Activated CD8-positive, alpha-beta memory T cell treated with anti-CD3 and anti-CD28 coated beads, Interleukin-2, amount 50 U/mL, for 48 hours (primary cell): ENCODE measurements at places on chromosomes 5 and 9.

DNA sequence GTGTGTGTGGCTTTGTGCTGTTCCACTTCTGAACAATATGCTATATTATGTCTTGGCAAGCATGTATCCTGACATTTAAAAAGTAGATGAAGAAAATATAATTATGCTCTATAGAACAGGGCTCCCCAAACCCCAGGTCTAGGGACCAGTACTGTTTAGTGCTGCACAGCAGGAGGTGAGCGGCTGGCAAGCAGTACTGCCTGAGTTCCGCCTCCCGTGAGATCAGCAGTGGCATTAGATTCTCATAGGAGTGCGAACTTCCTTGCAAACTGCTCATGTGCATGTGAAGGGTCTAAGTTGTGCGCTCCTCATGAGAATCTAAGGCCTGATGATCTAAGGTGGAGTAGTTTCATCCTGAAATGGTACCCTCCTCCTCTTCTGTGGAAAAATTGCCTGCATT, 979.1 kb upstream of the CTNND2 start:
- no peak for DNase-seq

GRCh38 chr5:160605266-160605665, 183.6 kb downstream of the PTTG1 start:
- no peak for DNase-seq

GRCh38 chr9:89901920-89902319, 297.1 kb downstream of the GADD45G start:
- no peak for DNase-seq

GRCh38 chr5:1732945-1733344, 66.7 kb downstream of the MRPL36 start:
- DNase-seq = peak; percentile 30

- no peak for DNase-seq
Measured at GRCh38 chr5:9468060-9468388, 77.9 kb downstream of the SEMA5A start.
